ENCODE measurements at places on chromosomes 5 and 9. TPM values are rescaled to one million over a fixed set of nuclear protein-coding genes. Genes with fewer than 3 reads are reported as not detected.

Gene ITGA1
- total RNA-seq, result 1.6 TPM

Gene TLE1
- total RNA-seq, result 78.6 TPM

Gene IFNB1
- not detected for total RNA-seq

Gene MARVELD2
- 2.4 TPM for total RNA-seq

Gene MED7
- 16.8 TPM for total RNA-seq

Measured in A549 treated with Hydrocortisone at 1 μM for 4 hours (cell line).